ENCODE measurements at places on chromosomes 7 and 10.

GRCh38 chr10:99435986-99436638 is 5.7 kb upstream of the GOT1 start:
- no peak for DNase-seq

DNA sequence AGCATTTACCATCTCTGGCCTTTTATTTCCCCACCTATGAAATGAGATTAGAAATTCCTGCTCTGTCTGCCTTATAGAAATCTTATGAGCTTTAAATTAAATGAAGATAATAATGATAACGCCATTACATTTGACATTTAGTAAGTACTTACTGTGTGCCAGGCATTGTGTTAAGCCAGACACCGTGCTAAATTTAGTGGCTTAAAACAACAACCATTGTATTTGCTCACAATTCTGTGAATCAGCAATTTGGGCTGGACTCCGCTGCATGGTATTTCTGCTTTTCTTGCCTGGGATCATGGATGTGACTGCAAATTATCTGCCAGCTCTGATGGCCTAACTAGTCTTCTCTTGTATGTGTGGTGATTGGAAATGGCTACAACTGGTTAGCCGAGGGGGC is 56.4 kb upstream of the CCDC6 start:
- no peak for DNase-seq

DNA sequence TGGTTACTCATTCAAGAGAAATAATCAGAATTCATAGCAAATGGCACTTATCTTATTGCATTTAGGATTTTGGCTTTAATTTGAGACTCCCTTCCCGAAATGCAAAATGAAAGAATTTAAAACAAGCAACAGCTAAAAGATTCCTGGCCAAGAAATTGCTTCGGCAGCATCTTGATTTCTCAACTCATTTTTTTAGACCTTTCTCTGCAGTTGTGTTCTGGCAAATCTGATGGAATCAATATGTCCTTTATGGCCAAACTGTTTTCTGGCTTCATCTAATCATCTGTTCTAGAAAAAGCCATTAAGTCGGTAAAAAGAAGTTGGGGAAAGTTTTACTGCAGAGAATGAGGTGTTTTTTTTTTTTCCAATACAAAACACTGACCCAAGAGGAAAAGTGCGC is 172.1 kb downstream of the SLC16A9 start:
- DNase-seq, result no peak

DNA sequence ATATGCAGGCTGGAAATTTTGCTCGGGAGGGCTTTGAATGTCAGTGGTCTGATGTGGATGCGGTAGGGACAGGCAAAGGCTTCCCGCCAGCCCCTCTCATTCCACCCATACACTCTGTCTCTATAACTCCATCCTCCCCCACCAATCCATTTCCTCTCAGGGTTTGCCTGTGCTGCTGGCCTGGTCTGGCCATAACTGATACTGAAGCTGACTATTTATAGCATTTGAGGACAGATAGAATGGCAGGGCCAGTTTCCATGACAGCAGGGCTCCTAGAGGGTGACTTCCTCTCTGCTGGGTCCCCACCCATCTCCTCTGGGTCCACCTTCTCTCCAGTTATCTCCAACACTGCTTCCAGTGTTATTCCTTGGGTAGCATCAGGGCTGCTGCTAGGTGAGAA is 6.6 kb upstream of the PDLIM1 start:
- no peak for DNase-seq

DNA sequence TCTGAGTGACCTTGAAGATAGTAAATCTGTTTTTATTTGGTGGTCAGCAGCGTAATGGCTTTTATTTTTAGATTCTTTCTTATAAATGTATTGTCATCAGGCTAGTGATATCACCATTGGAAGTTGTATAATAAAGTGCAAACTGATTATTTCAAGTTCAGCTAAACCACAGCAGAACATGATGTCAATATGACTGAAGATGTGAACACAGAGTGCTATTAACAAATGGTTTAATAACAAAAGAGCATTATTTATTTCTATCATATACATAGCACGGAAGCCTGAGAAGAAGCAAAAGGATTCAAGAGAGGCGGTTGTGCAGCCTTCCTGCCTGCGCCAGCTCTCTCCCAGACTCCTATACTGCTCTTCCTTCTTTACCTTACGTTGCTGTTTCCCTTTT is 142.7 kb downstream of the SDK1 start:
- DNase-seq, result no peak

DNA sequence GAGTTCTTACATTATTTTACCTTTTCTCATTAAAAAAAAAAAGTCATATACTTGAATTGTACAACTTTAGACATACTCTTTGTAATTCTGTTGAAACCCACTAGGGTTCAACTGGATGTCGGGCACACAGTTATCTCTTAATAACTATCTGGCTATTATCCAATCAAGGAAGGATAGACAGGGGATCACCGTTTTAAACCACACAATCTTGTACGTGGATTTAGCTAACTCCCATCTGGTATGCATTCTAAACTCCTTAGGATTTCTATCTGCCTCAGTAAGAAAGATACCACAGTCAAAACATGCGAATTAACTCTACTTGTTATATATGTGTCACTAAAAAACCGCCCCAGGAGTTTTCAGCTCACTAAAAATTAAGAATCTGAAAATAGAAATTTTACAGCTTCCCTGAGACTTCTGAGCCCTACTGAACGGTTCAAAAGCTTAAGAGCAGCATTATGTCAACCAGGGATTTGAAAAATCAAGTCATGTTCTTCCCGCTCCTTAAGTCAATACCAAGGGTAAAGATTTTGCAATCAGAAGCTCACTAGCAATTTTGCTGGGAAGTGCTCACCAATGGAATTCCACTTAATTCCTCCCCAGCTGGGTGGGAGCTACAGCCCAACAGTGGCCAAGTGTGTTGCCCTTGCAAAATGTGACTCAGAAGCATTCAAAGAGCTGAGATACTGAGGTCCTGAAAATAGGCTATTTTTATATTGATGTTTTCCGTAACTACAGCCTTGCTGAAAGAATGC is 267.0 kb downstream of the FRMD4A start:
- DNase-seq, result no peak

DNA sequence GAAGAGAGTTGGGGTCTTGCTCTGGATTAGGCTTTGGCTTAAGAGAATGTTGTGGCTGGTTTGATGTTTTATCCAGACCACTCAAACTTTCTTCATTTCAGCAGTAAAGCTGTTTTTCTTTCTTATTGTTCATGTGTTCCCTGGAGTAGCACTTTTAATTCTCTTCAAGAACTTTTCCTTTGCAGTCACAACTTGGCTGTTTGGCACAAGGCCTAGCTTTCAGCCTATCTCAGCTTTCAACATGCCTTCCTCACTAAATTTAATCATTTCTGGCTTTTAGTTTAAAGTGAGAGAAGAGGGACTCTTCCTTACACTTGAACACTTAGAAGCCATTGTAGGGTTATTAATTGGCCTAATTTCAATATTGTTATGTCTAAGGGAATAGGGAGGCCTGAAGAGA is 18.1 kb downstream of the CCDC126 start:
- no peak for DNase-seq

- peak; percentile 16 for DNase-seq
Observed at GRCh38 chr10:43963379-43963778, 314.7 kb upstream of the ZNF32 start.

DNA sequence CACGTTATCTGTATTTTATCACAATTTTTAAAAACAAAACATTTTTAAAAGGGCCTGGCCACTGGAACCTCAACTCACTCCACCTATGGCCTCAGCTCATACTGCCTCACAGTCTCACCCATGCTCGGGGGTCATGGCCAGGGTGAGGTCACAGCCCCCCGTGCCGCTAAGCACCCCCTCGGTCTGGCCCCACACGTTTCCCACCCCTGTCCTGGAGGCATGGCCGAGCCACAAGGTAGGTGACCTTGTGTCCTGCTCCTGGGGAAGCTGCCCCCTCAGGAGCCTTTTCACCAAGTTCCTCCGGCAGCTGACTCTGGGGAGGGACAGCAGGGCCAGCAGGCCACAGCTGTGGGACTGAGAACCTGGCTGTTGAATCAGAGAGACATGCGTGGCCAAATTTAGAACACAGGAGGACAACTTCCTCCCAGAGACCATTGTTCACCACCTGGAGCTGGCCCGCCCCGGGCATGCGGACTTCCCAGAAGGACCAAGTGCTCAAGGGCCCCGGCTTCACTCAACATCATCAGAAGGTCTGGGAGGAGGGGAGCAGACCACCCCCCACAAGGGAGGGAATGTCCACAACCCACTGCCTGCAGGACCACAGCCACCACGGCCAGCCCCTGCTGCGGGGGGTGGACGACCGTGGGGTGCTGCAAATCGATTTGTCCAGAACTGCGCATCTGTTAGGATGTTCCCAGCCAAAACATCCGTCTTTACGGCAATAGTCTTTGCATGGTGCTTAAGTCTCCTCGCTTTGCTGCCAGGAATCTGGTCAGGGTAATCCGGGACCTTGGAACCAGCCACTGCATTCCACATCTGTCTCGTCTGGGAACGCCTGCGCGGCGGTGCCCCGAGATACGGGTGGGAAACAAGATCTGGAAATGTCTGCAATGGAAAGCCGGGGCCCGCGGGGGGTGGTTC is 48.6 kb upstream of the PDGFA start:
- no peak for DNase-seq

- DNase-seq, result no peak
Observed at GRCh38 chr7:108805808-108806397, 236.2 kb downstream of the DNAJB9 start.

- DNase-seq, result no peak
Observed at GRCh38 chr10:93182049-93182327, 108.3 kb downstream of the CYP26A1 start.

DNA sequence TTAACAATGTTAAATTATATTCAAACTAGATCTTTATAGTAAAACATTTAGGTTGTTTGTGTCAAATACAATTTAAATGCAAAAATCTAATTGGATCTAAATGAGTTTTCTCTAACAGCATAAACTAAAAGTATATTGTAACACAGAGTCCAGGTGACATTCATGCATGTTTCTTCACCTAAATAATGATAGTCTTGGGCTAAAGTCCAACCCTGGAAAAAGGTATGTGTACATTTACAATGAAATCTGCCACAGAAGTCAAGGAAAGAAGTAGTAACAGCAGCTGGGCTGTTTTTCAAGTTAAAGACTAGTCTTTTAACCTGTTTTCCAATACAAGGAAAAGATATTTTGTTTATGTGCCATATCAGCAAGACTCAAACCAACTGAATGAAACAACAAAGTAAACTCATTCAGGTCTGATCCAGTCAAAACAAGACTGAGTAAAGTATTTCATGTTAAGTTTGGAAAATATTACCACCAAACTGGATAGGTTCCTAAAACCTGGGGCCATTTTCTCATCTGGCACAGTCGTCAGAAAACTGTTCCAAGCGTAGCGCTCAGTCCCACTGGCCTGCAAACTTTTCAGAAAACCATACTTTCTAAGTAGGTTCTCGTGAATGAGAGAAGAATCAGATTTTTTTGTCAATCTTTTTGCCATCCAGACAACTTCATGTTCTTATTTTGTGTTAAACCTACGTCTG is 349.2 kb downstream of the HGF start:
- no peak for DNase-seq

DNA sequence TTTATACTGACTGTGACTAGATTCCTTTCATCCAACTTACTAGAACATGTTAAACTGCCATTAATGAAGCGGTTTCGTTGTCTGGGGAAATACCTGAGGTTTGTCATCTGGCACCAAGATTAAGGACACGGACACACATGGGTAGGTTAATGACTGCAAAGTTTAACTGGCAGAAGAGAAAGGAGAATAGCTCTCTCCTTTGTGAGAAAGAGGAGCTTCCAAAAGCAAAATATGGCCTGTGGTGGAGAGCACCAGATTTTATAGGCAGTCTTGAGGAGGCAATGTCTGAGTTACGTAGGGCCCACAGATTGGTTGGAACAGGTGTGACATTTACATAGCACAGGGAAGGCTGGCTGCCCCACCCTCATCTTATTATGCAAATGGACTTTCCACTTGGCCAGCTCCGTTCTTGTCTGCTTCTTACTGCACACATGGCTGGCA is 1193.0 kb upstream of the CELF2 start:
- no peak for DNase-seq

GRCh38 chr10:17432723-17433122 is 21.7 kb downstream of the ST8SIA6 start:
- no peak for DNase-seq

DNA sequence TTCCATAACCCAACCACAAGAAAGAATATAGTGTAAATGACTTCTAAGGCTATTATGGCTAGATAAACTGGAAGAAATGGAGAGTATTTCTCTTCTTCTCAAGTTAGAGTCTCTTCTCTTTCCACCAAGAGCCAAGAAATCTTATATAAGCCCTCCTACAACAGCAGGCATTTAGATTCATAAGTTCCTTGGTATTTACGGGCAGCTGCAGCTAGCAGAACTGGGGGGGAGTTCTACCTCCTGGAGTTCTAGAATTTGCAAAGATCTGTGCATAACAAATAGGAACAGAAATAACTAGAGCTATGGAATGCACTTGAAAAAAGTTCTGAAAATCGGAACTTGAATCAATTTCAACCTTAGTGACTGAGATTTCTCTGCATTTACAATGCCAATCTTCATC is 715.2 kb upstream of the GRM3 start:
- no peak for DNase-seq

DNA sequence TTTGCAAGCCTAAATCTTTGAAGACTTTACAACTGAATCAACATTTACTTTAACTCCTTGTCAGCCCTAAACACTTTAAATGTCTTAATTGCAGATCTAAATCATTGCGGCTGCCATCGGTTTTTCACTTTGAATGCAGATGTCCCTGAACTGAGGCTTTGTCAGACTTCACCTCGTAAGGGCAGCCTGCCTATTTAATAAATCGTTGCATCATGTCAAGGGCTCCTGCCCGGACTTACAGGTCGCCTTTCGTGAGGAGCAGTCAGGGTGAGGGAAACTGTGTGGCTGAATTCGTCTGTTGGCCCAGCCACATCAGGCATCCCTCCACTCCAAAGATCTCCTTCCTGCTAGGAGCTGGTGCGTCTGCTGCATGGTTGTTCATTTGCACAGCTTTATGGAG is 368.2 kb upstream of the NPVF start:
- DNase-seq, result no peak

- no peak for DNase-seq
Observed at GRCh38 chr10:11184093-11184492, 166.4 kb downstream of the CELF2 start.

GRCh38 chr10:19908991-19909696 is 92.9 kb downstream of the PLXDC2 start:
- DNase-seq, result no peak

- no peak for DNase-seq
Observed at GRCh38 chr7:129348023-129348740, 86.0 kb upstream of the STRIP2 start.

- DNase-seq, result no peak
Observed at GRCh38 chr7:16644157-16644556, 1.4 kb downstream of the ANKMY2 start.

DNA sequence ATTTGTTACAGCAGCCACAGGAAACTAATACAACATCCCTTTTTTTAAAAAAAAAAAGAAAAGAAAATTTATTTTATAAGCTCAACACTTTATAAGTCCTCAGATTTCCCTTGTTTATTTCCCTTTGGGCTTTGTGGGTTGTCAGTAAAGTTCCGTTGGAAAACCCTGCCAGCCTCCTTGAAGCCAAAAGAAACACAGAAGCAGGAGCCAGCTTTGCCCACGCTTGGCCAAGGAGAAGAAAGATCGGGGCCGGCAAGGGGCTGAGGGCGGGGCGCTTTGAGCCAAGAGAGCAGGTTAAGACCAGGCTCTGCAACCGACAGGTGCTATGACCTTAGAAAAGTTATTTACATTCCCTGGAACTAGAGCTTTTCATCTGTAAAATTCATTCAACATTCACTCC is 72.7 kb downstream of the RGS10 start:
- DNase-seq, result peak; percentile 47

Measured in spleen (tissue), 13 donors.